ENCODE measurements at places on chromosomes 1 and 21.

GRCh38 chr21:25080141-25080540 lies 527.1 kb downstream of the MRPL39 start:
- DNase-seq: no peak

GRCh38 chr21:27590271-27590670 lies 623.4 kb upstream of the ADAMTS5 start:
- DNase-seq: no peak

- no peak for DNase-seq
These were observed 2.9 kb downstream of the RXRG start for GRCh38 chr1:165442053-165442452.

DNA sequence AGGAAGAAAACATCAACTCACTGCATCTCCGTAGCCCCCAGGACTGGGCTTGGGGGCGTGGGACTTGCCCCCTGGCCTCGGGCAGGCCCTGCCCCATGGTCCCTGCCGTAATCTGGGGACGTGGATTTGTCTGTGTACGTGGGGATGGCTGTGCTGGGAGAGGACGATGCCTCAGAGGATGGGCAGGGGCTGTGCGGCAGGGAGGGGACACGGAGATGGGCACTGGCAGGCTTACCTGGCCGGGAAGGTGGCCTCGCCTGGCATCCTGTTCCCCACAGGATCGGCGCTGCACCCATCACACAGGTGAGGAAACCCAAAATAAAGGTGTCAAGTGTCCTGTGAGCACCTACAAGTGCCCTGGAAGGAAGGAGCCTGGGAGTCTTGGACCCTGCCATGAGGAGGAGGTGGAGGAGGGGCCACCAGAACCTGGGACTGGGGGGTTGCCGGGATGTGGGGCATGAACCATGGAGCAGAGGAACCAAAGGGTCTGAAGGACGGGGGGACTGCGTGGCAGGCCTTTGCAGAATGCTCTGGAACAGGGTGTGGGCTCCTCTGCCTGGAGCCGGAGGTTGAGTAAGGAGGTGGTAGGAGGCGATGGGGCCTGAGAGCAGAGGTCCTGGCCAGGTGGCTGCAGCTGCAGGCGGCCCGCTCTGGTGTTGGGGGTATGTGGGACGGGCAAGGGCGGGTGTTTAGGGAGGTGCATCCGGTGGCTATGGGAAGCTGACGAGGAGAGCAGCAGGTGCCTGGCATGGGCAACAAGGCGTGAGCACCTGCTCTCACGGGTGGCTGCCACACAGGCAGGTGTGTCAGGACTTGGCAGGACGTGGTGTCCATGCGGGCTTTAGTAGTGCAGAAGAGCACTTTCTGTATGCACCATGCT lies 27.8 kb upstream of the LRRC3 start:
- DNase-seq: no peak

DNA sequence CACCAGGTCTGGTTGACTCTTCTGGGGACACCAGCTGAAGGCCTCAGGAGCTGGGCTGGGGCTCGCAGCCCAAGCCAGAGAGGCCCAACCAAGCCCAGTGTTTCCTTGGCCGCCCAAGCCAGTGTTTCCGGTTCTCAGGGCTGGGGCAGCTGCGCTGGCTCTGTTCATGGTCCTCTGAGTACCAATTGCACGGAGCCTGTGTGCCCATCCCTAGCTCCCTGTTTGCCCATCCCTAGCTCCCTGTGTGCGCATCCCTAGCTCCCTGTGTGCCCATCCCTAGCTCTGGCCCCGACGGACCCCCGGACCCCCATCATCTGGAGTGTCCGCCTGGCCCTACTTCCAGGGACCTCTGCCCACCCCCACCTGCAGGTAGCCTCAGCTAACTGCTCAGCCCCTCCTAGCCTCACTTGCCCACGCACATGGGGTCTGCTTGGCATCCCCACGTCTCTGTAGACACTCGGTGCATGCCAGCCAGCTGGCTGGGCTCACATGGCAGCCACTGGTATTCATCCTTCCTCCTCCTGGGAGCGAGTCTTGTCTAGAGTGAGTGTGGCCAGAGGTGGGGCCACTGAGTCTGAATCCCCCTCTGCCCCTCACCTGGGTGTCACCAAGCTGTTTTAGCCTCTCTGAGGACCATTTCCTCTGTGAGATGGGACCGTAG lies 64.0 kb downstream of the WNT9A start:
- no peak for DNase-seq

DNA sequence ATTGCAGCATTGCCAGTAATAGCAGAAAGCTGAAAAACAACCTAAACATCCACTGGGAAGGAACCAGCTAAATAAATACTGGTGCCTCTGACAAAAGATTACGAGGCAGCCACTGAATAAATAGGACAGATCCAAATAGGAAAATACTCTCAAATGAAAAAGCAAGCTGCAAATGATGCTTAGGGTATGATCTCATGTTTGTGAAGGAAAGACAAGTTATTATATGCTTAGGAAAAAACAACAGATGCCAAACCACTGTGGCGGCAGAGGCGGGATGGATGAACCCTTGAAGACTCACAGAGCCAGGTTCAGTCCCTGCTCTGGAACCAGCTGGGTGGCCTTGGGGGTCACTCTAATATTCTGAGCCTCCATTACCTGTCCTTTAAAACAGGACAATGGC lies 41.6 kb downstream of the MATN1 start:
- DNase-seq: no peak

- DNase-seq: no peak
These were observed 81.9 kb upstream of the C1orf174 start for GRCh38 chr1:3981746-3982505.

- DNase-seq: no peak
These were observed 50.2 kb upstream of the VTCN1 start for GRCh38 chr1:117260761-117261423.

GRCh38 chr1:43418858-43419257 lies 29.2 kb downstream of the SZT2 start:
- no peak for DNase-seq

GRCh38 chr1:45018599-45019230 lies 6.7 kb downstream of the UROD start:
- no peak for DNase-seq

DNA sequence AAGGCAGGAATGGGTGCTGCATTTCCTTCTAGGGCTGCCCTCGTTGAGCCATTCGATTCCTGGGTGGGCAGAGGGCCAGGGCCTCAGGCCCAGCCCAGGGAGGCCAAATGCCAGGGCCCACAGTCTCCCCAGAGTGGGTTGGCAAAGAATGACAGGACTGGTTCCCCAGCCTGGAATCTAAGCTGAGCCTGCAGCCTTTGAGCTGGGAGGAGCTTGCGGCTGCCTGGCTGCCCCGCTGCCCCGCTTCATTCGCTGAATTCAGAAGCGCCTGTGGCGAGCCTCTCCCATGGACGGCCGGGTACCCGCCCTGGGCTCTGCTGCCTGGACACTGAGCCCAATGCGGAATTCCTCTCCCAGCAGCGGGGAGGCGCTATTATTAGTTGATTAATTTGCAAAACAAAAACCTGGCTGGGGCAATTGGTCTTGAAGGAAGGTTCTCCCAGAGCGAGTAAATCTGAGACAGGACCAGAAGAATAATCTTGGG lies 32.3 kb upstream of the TARDBP start:
- no peak for DNase-seq

DNA sequence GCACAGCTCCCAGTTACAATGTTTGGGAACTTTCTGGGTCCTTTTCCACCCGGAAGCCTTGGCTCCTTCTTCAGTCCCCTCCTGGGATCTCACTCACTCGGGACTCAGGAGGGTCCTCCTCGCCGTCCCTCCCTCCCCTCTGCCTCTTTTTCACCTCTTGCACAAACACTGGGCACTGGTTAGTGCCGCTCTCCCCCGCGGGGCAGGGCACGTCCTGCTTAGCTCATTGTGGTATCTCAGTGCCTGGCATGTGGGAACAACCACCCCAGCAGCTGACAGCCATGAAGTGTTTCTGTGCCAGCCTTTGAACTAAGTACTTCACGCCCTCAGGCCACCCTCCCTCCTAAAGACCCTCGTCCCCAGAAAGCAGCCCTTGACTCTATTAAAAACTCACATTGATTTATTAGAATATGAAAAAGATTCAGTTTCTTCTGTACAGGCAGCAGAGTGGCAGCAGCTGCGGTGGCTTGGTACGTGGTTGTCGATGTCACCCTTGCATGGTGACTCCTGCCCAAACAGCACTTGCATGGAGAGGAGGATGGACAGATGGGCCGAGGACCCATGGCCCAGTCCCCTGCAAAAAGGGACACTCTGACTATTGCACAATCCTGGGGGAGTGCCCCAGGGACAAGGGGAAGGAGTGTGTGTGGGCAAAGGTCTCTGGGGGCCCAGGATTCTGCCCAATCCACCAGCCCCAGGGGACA lies 56.3 kb downstream of the SLC9A1 start:
- no peak for DNase-seq

- DNase-seq: no peak
These were observed 37.7 kb downstream of the COQ8A start for GRCh38 chr1:226977643-226978431.

DNA sequence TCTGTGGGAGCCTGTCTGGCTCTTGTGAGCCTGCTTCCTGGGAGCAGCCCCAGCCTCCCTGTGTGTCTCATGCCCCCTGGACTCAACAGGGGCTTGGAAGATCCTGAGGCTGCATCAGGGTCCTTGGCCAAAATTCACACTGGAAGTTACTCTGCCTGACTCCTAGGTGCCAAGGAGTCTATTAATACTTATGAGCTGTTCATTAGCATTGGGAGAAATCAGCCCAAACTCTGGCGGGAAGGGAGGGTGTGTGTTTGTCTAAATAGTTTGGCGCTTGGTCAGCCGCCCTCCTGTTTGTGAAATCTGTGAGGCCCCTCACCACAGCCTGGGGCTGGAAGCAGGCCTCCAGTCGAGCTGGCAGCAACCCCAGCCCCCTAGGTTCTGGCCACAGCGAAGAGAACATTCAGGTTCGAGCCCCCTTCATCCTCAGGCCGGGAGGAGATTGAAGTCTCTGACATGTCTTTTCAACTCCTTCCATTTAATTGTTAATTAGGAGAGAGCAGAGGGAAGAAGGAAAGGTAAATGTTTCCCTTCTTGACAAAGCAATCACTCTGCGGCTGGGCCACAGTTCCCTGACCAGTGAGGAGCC lies 82.1 kb upstream of the F3 start:
- no peak for DNase-seq

GRCh38 chr1:204221271-204221670 lies 7.5 kb upstream of the GOLT1A start:
- no peak for DNase-seq

- DNase-seq: no peak
These were observed 34.7 kb downstream of the RGSL1 start for GRCh38 chr1:182484531-182485257.

DNA sequence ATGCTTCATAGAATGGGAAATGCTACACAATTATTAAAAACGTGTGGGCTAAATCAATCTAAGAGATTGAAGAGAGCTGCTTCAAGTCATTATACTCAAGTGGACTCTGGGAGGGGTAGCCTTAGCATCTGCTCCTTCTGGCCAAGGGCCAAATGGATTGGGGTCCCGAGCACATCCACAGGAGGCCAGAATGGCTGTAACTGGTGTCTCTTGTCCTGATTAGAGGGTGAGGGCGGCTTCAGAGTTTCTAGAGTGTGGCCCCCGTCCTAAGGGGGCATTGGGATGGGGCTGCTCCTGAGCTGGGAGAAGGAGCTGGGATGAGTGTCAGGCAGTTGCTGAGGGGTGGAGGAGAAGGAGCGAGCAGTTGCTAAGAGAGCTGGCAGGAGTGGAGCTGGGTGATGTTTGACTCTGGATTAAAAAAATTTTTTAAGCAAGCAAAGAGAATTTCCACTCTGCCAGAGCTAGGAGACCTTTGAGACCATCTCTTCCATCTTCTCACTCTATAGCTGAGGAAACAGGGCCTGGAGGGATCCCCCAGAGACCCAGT lies 71.3 kb upstream of the TLR5 start:
- no peak for DNase-seq

DNA sequence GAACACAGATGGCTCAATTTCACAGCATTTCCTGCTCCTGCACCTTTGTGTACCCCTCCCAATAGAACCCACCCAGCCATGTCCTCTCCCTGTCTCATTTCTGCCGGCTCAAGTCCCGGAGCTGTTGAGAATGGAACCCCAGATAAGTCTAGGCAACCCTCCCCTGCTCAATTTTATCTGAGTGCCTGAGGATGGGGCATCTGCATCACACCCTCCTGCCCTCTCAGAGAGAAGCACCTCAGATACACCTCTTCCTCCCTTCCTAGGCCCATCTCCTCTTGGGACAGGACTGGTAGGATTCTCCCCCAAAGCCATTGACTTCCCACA lies 1.1 kb downstream of the KIF21B start:
- DNase-seq: no peak

GRCh38 chr1:201145816-201146215 lies 8.5 kb downstream of the TMEM9 start:
- DNase-seq: no peak

DNA sequence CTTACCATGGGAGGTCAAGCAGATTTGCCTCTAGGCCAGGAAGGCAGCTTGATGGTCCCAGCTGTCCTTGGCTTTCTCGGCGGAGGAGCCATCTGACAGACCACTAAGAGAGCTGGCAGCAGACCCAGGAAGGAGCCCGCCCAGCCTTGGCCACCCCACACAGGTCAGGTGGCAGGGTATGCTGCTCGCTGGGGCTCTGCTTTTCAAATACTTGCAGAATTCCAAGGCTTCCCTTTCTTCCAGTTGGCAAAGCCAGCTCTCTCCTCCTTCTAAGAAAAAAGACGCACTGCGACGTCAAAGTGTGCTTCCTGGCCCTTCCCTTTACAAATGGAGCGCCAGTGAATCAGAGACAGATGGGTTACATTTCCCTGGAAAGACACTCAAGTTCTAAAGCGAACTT lies 229.4 kb downstream of the CACNA1E start:
- DNase-seq: no peak

DNA sequence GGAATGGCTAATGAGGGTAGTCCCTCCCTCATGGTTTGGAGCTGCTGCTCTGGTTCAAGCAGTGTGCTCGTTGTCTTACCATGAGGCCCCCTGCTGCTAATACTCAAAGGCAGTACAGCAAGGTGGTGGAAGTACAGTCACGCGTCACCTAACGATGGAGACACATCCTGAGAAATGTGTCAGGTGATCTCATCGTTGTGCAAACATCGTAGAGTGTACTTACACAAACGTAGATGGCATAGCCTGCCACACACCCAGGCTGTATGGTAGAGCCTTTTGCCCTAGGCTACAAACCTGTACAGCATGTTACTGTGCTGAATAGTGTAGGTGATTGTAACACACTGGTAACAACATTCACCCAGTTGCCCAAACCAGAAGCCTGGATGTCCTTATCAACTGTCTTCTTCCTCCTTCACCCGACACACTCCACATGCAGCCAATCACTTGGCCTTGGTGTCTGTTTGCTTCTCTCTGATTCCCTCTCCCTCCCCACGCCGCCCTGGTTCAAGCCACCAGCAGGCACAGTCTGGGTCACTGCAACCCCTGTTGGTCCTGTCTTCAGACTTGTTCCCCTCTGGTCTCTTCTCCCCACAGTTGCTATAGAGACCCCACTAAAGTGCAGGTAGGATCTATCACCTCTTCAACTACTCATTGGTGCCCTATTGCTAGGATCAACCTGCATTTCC lies 6.0 kb upstream of the KCNA2 start:
- DNase-seq: no peak

All from SK-N-MC (cell line).